ENCODE measurements at places on chromosomes 7 and 10. TPM values are rescaled to one million over a fixed set of nuclear protein-coding genes. Genes with fewer than 3 reads are reported as not detected.
A peak's percentile ranks its signal among the peaks of the same experiment; 100 is the strongest.

Gene PLCE1
- 2.7 TPM for total RNA-seq

Gene ZNF239
- total RNA-seq, result 0.11 TPM

Gene PRXL2A
- 118 TPM for total RNA-seq

GRCh38 chr7:158295966-158296797 is 291.4 kb downstream of the PTPRN2 start:
- H3K4me3 ChIP-seq, result no peak overlapping the region
- H3K27me3 ChIP-seq, result no peaks in the 10 kb centered on the region
- H3K36me3 ChIP-seq, result no peaks in the 10 kb centered on the region
- no peaks in the 10 kb centered on the region for H3K4me1 ChIP-seq
- DNase-seq, result no peak
- H3K27ac ChIP-seq, result no peak overlapping the region

DNA sequence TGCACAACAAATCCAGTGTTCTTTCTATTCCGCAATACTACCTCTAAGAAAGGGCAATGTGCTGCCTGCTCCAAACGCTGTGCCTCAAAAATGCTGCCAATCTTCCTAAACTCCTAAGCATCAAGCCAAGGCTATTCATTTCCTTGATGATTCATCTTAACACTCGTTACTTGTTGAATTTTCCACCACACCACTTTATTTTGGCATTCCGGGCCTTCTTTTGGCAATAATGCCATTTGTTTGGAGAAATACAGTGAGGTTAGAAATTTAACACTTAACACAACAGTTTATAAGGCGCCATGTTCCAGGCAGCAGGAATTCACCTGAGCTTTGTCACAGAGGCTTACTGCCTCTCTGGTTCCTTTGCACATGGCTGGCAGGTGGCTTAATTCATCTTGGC is 82.6 kb upstream of the ABCB5 start:
- peaks cover 8% of the 10 kb centered on the region for H3K4me1 ChIP-seq
- H3K27ac ChIP-seq, result no peak overlapping the region
- no peak overlapping the region for H3K4me3 ChIP-seq
- H3K27me3 ChIP-seq, result no peaks in the 10 kb centered on the region

GRCh38 chr7:84529480-84530205 is 335.1 kb upstream of the SEMA3A start:
- DNase-seq, result no peak
- no peaks in the 10 kb centered on the region for H3K27me3 ChIP-seq
- no peaks in the 10 kb centered on the region for H3K36me3 ChIP-seq

DNA sequence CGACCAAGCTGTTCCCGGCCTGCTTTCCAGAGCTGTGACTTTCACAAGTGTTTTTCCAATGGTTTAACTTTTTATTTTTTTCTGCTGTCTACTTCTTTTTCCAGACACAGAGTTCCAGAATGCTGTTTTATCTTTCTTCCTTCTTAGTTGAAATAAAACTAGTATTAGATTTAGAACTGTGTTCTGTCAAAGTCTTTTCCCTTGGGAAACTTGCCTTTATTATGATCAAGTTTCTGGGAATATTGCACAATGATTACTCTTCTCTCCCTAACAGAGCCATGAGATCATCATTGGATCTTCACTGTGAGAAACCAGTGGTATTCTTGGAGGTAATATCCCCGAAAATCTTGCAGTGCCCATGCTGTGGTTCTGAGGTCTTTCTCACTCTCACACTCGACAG is 104.9 kb upstream of the KCND2 start:
- H3K27me3 ChIP-seq, result no peaks in the 10 kb centered on the region
- no peak overlapping the region for H3K4me3 ChIP-seq
- H3K36me3 ChIP-seq, result no peaks in the 10 kb centered on the region
- peak overlapping the region; percentile 64 for H3K27ac ChIP-seq
- no peaks in the 10 kb centered on the region for H3K4me1 ChIP-seq
- no peak for DNase-seq

Gene GIMAP7
- 0.64 TPM for total RNA-seq

Gene SLC26A4
- total RNA-seq, result 0.13 TPM

GRCh38 chr7:2326951-2327350 is 12.7 kb upstream of the SNX8 start:
- H3K27ac ChIP-seq, result no peak overlapping the region
- no peak overlapping the region for H3K4me3 ChIP-seq
- H3K27me3 ChIP-seq, result no peaks in the 10 kb centered on the region
- H3K4me1 ChIP-seq, result no peaks in the 10 kb centered on the region

Gene PRLHR
- not detected for total RNA-seq

Measured in esophagus squamous epithelium (tissue), 5 donors.